ENCODE measurements at places on chromosomes 12 and 14. TPM values are rescaled to one million over a fixed set of nuclear protein-coding genes. Genes with fewer than 3 reads are reported as not detected.

DNA sequence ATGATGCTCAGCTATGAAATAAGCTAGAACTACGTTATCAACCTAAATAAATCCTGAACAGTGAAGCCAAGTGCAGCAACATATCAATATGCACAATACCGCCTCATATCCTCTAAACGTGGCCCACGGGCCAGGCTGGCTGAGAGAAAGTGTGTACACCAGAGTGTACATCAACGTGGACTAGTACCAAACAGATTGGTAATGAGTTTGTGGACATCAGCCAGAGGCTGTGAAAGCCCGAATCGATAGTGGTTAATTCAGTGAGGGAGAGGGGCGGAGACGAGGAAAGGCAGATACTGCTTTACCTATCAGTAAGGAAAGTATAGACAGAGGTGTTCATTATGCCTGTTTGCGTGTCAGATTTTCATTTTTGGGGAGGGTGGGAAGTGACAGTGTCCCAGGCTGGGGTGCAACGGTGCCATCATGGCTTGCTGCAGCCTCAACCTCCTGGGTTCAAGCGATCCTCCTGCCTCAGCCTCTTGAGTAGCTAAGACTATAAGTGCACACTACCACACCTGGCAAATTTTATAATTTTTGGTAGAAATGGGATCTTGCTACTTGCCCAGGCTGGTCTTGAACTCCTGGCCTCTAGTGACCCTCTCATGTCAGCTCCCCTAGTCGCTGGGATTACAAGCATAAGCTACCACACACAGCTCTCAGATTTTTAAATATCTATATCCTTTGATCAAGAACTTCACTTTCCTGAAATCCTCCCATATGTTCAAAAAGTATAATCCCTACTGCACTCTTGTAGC lies 50.1 kb downstream of the ANAPC7 start:
- no peak for DNase-seq

The IGF1 gene
- not detected for total RNA-seq

DNA sequence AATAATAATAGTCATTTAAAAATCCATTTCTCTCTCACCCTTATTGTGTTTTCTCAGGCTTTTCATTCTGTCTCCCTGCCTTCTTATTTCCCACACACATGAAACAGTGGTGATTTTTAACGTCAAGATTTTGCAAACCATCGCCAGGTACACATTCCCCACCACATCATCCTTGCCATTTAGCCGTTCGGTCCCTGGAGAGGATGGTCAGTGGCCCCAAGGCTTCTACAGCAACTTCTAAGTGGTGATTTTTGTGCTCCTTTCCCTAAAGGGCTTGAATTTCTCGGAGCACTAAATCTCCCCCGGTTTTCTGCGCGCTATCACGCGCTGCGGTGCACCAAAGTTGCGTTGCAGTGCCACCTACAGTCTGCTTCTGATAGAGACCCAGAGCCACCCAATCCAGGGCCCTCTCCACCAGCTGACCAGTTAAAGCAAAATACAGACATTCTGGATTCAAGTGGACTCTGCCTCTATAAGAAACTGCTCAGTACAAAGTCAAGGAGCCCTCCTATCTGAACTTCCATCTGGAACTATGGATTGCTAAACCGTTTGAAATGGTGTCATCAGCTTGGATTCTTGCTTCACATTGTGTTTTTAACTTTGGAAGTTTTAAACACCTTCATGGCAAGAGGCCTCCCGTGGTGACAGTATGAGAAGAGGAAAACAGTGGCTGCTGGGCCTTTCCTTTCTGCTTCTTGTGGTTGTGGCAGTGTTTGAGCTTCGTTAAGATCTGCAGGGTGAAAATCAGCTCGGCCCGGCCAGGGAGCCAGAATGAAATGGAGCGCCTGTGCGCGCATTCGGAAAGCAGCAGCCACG lies 234.0 kb downstream of the SPTSSA start:
- DNase-seq = peak; percentile 28

The VWF gene
- total RNA-seq = 0.31 TPM

The LMNTD1 gene
- total RNA-seq = 0.13 TPM

DNA sequence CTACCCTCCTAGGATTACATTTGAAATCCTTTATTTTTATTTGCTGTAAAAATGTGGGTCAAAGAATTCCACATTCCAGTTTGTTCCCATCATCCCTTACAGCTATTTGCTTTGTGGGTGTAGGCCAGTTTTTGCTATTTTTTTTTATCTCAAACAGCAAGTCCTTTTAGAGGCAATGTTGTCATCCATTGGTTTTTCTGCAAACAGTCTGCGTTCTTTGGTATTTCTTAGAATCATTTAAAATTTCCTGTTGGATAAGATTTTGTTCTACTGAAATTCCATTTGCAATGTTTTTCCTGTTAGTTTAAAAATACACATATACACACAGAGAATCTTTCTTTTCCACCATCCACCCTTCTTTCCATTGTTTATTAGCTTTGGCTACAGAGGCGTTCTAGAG lies 53.3 kb upstream of the STK38L start:
- DNase-seq = no peak

Data from Panc1 (cell line).